ENCODE measurements at places on chromosomes 11 and 22. TPM values are rescaled to one million over a fixed set of nuclear protein-coding genes. Genes with fewer than 3 reads are reported as not detected.

UBQLNL gene
- polyA plus RNA-seq = 0.04 TPM

ARFIP2 gene
- 21.0 TPM for polyA plus RNA-seq

DDX10 gene
- 18.0 TPM for polyA plus RNA-seq

SCN4B gene
- polyA plus RNA-seq = 6.3 TPM

C1QTNF6 gene
- 1.8 TPM for polyA plus RNA-seq

GRCh38 chr22:29344137-29344536 lies 28.6 kb upstream of the RASL10A start:
- DNase-seq = peak; percentile 92

DNA sequence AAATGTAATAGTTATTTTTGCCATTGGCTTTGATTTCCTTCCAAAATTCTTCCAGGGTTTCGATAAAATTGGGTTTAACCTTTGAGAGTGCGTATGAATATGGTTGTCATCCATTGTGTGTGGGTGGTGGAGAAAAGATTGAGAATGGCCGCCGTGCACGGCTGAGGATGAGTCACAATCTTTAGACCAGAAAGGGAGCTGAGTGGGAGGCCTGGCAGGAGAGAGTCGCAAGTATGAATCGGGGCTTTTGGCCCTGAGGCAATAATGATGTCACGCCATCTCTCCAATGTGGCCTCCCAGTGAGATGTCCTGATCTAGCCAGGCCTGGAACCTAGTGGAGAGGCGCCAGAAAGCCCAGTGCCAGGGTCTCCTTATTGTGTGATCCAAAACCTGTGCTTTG lies 33.1 kb upstream of the SMPD1 start:
- peak; percentile 69 for DNase-seq

DNA sequence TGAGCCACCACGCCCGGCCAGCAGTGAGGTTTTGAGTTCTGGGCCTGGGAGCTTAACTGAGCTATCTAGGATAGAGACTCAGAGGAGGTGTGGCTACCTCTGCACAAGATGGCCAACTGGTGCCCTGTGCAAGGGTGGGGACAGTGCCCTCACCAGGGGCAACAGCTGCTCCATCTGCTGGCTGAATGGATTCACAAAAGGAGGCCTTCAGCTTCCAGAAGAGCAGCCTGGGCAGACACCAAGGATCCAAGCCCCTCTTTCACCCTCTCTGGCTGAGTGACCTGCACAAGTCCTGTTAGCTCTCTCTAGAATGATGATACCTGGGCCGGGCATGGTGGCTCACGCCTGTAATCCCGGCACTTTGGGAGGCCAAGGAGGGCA lies 33.5 kb upstream of the BAIAP2L2 start:
- no peak for DNase-seq

DNA sequence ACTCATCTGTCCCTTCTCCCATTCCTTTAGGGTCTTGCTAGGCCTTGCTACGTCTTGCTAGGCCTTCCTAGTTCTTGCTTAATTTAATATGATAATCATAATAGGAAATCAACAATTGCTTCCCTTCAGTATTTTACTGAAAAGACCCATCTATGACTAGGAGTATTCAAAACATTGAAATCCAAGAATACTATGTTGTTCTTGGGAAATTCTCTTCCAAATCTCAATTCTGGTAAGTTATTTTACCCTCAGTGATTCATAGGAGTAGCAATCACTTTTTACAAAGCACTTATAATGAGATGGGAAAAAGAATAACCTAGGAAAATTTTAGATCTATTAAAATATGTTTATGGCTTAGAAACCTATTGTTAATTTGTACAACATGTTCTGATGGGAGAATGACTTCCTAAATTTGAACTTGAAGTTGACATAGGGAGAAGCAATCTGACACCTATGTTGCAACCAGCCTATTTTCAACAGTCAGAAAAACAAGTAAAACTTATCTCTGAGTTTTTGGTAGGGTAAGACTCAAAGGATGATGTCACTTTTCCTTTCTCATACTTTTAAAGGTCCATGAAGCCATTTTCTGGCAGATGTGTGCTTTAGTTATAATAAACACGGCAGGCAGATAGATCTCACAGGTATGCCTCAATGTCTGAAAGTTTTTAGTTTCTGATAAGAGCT lies 29.5 kb upstream of the HIPK3 start:
- DNase-seq = no peak

GRCh38 chr11:33622186-33622585 lies 78.4 kb downstream of the C11orf91 start:
- DNase-seq = no peak

DNA sequence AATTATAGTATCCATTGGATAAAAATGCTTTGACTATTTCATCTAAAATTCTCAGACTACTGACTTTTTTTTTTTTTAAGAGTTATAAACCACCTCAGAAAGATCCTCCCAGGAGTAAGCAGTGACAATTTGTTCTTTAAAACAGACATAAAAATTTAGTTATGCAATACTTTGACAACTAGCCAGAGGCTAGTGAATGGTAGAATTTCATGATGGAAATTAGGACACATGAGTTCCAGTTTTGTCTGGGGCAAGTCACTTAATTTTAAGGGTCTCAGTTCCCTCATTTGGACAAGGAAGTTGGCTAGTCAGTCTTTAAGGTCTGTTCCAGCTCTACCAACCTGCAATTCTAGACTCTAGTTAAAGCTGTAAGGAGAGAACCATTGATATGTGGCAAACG lies 2.9 kb downstream of the IL18 start:
- DNase-seq = no peak

GRCh38 chr22:32164075-32164860 lies 5.2 kb upstream of the C22orf42 start:
- DNase-seq = no peak

- DNase-seq = no peak
Measured at GRCh38 chr22:18950141-18950540, 14.0 kb upstream of the PRODH start.
